HuH-7.5 (cell line): ENCODE measurements at places on chromosomes 3 and 15.
A peak's percentile ranks its signal among the peaks of the same experiment; 100 is the strongest.

DNA sequence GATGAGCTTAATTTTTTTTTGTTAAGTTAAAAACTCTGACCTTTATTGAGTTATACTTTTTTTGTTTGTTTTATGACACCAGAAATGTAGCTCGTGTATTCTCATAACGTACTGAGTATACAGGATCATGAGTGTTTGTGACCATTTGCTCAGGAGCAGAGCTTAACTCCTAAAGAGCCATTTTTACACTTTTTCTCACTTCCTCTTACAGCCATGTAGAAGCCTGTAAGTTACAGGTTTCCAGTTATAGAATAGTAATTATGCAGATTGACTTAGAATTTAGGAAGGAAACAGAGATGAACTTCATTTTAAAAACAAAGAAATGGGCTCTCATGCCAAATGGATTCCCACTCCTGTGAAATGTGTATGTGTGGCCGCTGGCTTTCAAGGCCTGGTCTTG lies 151.7 kb downstream of the MCTP2 start:
- no peak for DNase-seq

GRCh38 chr3:42349765-42350594 lies 60.4 kb downstream of the LYZL4 start:
- DNase-seq = no peak

DNA sequence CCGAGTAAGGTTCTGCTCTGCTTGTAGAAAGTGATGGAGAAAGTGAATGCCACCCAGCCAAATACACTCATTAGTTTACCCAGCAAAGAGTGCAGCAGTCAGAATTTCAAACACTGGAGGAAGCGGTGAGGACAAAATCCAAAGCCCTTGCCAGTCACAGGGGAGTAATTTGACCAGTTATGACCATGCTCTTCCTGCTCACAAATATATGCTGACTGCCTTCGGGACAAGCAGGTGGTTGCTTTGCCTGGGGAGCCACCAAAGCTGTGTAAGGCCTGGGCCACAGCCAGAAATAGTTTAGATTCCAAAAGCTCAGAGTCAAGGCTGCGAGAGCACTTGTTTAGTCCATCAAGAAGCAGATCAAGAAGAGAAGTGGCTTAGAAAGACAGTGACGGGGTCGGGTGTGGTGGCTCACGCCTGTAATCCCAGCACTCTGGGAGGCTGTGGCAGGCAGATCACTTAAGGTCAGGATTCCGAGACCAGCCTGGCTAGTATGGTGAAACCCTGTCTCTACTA lies 51.0 kb upstream of the ATP13A3 start:
- DNase-seq = no peak

DNA sequence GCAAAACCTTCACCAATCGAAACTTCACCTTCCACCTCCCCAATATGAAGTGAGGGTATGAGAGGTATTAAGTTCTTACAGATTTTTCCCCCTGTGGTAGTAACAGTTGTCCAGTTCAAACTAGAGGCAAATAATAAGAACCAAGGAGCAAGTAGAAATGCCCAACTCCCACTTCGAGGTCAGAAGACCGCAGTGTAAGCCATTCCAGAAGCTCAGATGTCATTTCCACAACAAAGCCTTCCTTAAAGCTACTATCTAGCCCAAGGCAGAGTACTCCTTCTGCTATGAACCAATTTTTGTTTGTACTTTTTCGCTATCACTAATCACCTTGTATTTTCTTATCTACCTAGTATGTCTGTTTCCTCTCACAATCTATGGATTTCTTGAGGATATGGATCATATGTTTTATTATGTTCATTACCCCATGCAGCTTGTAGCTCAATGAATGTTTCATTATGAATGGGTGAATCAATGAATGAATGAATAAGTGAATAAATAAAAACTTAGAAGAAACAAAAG lies 235.7 kb upstream of the KCNMB2 start:
- no peak for DNase-seq

GRCh38 chr3:105466495-105467404 lies 100.0 kb downstream of the ALCAM start:
- DNase-seq = no peak

- DNase-seq = no peak
Measured at GRCh38 chr15:65512189-65512588, 5.3 kb downstream of the DPP8 start.

GRCh38 chr3:175726228-175726627 lies 867.1 kb downstream of the NAALADL2 start:
- no peak for DNase-seq

DNA sequence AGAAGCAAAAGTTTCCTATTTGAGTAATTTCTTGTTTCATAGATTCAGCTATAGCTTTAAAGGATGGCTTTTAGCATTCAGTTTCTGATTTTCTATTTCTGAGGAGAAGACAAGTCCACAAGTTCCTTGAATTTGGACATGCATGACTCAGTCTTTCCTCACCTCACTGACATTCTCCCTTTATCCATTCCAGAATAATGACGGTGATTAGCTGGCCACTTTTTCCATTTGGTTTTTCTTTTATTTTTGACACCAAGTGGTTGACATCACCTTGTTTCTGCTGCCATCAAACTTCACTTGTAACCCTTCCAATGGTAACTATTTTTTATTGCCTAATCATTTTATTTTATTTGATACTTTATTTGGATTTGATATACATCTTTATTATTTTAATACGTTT lies 404.4 kb upstream of the KCNMB2 start:
- DNase-seq = no peak

DNA sequence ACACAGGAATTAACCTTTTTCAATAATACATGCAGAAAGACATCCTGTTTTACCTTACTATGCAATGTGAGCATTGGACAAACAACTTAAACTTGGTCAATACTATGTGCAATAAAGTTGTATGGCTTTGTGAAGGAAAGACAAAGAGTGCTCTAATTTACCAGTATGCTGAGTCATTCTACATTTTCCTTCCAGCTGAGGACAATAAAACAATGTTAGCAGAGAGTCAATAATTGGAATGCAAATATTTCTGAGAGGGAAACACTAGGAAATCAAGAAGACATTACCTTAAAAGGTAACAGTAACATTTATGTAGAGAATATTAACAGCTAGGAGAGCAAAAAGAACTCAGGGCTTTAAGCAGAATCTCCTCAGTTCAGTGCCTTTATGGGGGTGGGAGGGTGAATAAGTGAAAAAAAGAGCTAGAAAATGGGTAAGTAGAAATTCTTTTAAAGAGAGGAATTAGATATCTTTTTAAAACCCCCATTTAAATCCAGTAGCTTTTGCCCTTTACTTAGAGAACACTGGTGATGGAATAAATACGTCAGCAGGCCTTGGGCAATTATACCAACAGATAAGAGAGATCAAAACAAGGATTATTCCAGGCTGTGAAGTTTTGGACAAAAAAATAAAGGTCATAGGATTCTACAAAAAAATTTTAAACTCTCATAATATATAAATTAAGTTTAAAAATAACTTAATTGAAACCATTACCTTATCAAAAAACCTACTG lies 11.6 kb upstream of the HGD start:
- no peak for DNase-seq

GRCh38 chr15:83848315-83849050 lies 194.6 kb downstream of the ADAMTSL3 start:
- DNase-seq = no peak

DNA sequence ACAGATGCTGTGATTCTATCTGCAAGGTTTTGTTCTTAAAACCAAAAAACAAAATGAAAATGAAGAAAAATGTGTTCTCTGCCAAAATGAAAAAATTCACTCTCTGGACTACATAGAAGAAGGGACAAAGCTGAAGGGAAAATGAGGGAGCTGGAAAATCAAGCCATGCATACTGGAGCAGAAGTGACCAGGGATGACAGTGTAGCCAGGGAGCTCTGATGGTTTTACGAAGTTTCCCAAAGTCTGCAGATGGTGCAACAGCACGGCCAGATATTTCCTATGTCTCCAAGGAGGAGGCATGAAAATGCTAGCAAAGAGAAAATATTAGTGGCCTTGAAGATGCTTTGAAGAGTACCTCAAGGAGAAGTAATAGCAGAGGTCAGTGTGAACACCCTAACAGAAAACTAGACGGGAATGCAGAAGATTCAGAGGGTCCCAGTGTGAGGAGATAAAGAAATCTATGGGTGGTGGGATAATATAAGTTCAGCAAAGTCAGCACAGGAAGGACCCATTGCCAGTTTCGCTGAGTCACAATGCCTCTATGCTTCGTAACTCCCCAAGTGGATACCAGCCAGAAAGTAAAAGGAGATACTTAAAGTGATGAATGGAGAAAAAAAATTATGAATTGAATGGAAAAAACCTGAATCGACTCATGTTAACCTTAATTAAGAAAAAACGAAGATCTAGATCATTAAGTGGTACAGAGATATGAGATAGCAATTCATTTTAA lies 39.0 kb upstream of the POMGNT2 start:
- no peak for DNase-seq

GRCh38 chr15:79169526-79170133 lies 79.0 kb upstream of the RASGRF1 start:
- no peak for DNase-seq

- peak; percentile 27 for DNase-seq
Measured at GRCh38 chr15:76341366-76342057, 4.9 kb downstream of the ISL2 start.
